ENCODE measurements at places on chromosomes 12 and 14. TPM values are rescaled to one million over a fixed set of nuclear protein-coding genes. Genes with fewer than 3 reads are reported as not detected.

DNA sequence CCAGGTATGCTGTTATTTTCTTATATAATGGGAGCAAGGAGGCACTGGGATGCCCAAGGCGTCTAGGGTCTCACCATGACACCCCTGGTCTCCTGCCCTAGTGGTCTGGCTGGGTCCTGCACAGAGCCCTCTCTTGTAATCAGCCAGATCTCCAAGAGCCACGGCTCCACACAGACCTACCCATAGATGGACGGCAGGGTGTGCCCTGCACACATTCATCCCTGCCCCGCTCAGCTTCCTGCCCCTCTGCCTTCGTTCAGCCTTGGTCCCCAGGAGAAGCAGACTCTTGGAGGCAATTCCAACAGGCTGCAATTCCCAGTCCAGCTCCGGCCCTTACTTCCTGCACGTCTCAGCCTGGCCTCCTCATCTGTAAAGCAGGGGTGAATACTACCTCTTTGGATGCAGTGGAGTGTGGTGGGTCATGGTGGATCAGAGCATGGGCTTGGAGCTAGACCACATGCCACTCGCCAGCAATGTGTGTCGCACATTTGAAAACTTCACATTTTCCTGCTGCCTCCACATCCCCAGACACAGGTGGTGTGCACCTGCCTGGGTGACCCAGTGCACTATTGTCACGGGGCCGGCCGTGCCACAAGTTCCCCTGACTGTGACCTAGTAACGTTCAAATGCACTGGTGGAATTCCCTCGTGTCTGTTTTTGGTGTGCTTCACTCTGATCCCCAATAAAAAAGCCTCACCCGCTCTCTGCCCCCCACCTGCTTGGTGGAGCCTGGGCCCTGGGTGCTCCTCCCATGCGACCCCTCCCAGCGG is 171.1 kb upstream of the PRMT8 start:
- DNase-seq = no peak

GRCh38 chr14:38209572-38210557 is 2.2 kb downstream of the SSTR1 start:
- no peak for DNase-seq

GRCh38 chr14:80383223-80383622 is 171.9 kb upstream of the DIO2 start:
- DNase-seq = no peak

GRCh38 chr14:87894920-87895319 is 98.1 kb downstream of the GALC start:
- DNase-seq = no peak

GRCh38 chr14:73753124-73753886 is 39.1 kb upstream of the PNMA1 start:
- peak; percentile 96 for DNase-seq

Gene CELA1
- total RNA-seq = not detected

Gene CHFR
- 29.9 TPM for total RNA-seq
